Spinal cord (tissue), 10 donors: ENCODE measurements at places on chromosomes 7 and 10. TPM values are rescaled to one million over a fixed set of nuclear protein-coding genes. Genes with fewer than 3 reads are reported as not detected.
A peak's percentile ranks its signal among the peaks of the same experiment; 100 is the strongest.

The MICU1 gene
- 72.7 TPM for polyA plus RNA-seq

- DNase-seq = peak; percentile 80
Measured at GRCh38 chr10:49518982-49519578, 19.8 kb downstream of the ERCC6 start.

DNA sequence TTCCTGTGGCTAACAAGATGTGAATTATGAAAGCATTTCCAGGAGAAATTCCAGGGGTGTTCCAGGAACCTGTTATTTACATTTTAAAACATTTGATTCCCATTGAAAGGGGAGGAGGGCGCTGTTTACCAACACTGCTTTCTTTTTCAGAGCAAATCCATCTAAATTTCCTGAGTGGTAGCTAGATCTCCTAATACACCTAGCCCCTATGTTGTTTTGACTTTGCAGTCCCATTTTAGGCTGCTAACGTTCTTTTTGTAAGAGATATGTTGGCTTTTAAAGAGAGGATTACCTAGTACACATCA is 130.8 kb downstream of the TCF7L2 start:
- DNase-seq = no peak

DNA sequence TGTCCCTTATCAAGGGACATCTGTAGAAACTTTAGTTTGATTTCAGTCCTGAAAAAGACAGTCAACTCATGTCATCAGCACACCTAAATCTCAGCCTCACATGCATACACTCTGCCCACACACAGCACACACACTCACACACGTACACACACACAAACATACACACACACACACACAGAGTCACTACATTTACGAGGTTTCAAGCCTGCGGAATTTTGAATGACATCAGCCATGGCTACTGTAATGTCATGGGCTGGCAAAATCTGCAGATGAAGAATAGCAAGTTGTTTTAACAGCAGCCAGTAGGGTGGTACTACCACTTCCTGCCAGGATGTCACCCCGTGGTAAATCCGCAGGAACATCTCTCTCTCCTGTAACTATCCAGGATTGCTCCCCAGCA is 37.1 kb upstream of the EZH2 start:
- DNase-seq = no peak

The JCAD gene
- polyA plus RNA-seq = 35.2 TPM
